ENCODE measurements at places on chromosomes 1 and 21.

GRCh38 chr1:29599826-29600225, 363.5 kb downstream of the PTPRU start:
- DNase-seq = no peak

GRCh38 chr1:7962014-7962335, 464 bp downstream of the PARK7 start:
- no peak for DNase-seq

DNA sequence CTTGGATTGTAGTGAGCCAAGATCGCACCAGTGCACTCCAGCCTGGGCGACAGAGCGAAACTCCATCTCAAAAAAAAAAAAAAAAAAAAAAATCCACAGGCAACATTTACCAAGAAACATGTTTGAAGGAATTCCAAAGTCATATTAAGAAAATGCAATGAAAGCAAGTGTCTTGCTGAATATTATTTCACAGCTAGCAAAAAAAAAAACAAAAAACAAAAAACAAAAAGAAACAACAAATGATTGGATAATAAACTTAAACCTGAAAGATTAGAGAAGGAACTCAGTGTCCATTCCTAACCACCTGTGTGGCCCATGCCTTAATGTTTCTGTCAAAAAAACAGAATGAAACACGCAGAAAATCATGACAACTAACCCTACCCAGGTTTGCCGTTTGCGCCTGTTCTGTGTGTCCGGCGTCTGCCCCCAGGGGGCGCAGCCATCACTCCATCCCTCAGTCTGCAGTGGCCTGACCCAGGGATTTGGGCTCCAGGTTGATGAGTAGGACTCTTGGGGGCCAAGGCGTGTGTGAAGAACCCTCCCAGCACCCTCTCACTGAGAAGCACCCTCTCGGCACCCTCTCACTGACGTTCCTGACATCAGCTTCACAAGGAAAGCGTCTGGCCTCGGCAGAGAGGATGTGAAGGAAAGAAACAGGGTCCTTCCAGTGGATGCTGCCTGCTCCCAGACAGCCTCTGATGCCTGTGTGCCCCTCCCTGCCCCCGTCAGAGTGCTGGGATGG, 19.2 kb upstream of the PTTG1IP start:
- DNase-seq = peak; percentile 77

DNA sequence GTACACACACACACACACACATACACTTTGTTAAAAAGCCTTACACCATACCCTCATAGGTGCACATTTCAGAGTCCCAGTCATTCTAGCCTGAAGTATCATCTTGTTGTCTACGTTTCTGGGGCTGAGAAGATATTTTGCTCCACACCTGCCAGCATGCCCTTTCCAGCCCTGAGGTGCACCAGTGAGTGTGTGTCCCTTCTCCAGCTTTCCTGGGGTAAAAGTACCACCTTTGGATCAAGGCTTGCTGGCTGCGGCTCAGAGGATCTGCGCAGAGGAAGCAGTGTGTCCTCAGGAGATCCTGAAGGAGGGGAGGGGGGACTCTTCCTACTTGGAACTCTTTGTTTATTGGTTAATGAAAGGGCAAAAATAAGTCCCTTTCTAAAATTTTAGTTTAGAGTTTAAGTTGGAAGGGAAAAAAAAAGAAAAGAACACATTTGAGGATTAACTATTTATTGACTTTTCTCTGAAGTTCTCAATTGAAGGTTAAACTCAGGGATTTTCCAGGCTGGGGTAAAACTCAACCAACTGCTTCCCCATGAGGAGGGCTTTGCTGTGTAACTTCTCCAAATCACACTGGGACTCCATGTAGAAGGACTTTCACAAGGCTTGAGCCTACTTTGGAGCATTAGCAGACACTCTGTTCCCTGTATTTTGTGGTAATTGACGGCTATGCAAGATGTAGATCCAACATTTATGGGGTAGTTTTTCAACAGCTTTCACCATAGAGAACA, 200.3 kb upstream of the SGIP1 start:
- peak; percentile 57 for DNase-seq

GRCh38 chr1:174569240-174569639, 121.5 kb downstream of the GPR52 start:
- no peak for DNase-seq

GRCh38 chr1:3768811-3769390, 3.6 kb upstream of the SMIM1 start:
- DNase-seq = no peak

DNA sequence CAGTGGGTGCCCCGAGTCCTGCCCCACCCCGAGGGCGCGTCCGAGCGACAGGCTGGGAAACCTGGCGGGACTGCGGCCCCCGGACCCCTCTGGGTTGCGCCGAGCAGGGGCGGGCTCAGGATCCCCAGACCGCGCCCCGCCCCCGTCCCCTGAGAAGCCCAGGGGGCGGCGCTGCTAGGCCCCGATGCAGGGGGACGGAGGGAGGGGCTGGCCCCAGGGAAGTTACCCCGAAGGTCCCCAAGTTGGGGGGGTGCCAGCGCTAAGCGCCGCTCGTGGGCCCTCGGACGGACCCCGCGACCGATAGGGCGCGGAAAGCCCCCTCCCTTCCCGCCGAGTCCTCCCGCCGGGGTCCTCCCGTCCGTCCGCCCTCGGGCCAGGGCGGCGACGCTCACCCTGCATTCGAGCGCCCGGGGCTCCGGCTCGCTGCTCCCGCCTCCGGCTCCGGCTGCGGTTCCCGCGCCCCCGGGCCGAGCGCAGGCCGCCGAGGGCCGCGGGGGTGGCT, 414 bp downstream of the GPR153 start:
- DNase-seq = peak; percentile 52

- DNase-seq = no peak
These were observed 159.9 kb downstream of the ACTL8 start for GRCh38 chr1:17914987-17915386.

DNA sequence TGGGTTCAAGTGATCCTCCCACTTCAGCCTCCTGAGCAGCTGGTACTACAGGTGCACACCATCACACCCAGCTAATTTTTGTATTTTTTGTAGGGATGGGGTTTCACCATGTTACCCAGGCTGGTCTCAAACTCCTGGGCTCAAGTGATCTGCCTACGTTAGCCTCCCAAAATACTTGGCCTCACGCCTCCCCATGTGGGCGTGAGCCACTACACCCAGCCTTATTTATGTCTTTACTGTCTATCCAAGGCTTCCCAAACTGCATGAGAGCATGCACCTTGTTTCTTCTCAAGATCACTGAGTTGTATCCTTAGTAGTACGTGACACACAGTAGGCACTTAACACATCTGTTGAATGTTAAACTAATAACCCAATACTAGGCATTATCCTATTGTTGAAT, 14.2 kb downstream of the WASF2 start:
- DNase-seq = no peak

GRCh38 chr1:67997746-67998145, 52.7 kb downstream of the DIRAS3 start:
- DNase-seq = no peak

- no peak for DNase-seq
These were observed 239.7 kb downstream of the ATG4C start for GRCh38 chr1:63023637-63024036.
